ENCODE measurements at places on chromosomes 13 and 19. TPM values are rescaled to one million over a fixed set of nuclear protein-coding genes. Genes with fewer than 3 reads are reported as not detected.

The CATSPERD gene
- not detected for total RNA-seq

The NCLN gene
- 42.9 TPM for total RNA-seq

GRCh38 chr13:112897956-112898620, 70.9 kb upstream of the MCF2L start:
- no peak for DNase-seq

- no peak for DNase-seq
Observed at GRCh38 chr19:34711890-34712289, 22.2 kb upstream of the ZNF181 start.

DNA sequence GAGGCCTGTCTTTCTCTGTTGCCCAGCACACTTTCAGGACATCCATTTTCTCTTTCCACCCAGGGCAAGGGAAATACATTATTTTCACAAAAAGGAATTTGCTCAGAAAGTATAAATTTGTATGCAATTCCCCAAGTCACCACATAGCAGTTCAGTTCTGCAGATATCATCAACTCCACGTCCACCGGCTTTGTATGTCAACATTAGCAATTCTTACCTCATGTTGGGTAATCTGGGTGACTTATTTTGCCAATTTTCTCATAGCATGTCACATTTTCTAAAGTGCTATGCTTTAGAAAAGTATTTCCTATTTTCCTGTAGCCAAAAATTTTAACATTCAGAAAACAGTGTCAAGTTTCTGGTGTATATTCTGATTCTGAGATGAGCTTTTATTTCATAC, 501.8 kb downstream of the EFNB2 start:
- no peak for DNase-seq

DNA sequence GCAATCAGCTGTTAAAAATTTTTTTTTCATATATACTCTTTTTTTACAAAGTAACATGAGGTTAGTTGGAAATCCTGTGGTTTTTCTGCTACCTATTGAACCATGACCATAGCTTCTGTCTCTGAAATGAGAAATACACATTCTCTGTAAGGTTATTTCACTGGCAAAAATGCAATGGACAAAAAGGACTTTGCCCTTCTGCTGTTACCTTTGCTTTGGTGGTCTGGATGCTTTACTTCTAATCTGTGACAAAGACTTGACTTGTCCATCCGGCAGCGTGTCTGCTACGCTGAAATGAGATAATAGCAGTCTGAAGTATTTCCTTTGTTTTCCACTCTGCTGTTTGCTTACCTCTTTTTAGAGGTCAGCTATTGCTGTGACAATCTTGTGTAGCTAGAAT, 412.8 kb downstream of the SLITRK6 start:
- DNase-seq = no peak
